ENCODE measurements at places on chromosomes 13 and 19.

DNA sequence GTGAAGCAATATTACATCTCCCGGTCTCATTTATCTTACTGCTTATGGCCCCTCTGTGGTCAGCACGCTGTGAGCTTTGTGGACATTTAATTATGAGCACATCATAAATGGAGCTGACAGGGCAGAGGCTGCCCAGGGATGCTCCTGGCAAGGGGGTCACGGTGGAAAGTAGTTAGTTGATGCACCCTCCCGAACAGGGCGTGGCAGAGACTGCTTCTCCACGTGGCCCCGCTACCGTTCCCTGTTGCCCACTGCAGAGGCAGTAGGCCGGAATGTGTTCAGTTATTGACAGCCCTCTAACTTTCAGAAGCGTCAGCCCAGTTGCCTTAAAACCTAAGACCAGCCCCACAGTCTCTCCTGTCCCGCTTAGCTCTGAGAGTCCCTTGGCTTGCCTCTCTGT lies 180.3 kb upstream of the ZNF507 start:
- no peak for DNase-seq

DNA sequence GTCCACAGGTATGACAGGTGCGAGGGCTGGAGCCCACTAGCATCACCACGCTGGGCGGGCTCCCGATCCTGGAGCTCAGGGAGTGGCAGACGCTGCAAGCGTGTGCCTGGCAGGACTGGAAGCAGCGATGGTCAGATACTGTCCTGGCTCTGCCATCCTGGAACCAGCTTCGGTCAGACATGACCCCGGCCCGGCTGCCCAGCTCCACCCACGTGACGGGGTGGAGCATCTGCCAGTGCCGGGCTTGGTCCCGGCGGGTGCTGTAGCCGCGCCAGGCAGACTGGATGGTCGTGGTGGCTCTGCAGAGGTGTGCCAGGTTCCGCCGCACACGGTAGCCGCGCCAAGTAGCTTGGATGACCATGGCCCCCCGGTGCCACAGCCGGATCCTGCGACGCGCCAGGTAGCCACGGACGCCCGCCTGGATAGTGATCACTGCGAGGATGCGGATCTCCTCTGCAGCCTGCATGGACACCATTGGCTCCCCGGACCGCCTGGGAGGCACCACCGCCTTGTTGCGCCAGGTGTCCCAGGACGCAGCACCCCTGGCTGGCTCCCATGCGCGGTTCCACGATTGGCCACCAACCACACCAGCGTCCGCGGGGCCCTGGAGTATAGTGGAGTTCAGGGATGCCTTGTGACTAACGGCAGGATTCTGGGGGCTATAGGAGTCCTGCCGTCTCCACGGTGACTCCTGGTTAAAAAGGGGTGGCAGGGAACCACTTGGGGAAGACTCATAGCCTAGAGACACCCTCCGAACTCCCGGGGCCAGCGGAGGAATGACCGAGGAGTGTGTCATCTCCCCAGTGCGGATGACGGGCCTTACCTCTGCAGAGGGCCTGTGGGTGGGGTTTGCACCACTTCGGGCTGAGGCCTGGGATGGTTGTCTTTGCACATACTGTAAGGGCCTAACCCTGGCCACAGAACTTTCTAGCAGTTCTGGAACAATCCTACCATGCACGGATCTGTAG lies 16.5 kb downstream of the IQCN start:
- DNase-seq = no peak

GRCh38 chr13:29922281-29922821 lies 71.9 kb upstream of the UBL3 start:
- peak; percentile 10 for DNase-seq

DNA sequence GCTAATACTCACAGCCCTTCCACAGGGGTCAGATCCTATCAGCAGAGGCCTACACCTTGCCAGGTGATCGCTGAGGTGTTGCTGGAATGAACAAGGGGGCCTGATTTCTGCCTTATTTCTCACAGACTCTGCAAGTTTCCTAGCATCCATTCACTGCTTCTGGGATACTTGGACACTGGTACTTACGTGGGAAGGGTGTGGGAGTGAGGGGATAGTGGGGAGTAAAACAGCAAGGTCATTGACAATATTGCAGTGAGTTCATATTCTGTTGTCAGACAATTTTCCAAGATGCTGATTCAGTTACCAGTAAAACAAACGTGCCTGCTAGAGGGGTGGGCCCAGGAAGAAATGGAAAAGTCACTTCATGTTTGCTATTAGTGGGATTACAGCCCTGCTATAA lies 276.5 kb downstream of the SHISA2 start:
- DNase-seq = no peak

DNA sequence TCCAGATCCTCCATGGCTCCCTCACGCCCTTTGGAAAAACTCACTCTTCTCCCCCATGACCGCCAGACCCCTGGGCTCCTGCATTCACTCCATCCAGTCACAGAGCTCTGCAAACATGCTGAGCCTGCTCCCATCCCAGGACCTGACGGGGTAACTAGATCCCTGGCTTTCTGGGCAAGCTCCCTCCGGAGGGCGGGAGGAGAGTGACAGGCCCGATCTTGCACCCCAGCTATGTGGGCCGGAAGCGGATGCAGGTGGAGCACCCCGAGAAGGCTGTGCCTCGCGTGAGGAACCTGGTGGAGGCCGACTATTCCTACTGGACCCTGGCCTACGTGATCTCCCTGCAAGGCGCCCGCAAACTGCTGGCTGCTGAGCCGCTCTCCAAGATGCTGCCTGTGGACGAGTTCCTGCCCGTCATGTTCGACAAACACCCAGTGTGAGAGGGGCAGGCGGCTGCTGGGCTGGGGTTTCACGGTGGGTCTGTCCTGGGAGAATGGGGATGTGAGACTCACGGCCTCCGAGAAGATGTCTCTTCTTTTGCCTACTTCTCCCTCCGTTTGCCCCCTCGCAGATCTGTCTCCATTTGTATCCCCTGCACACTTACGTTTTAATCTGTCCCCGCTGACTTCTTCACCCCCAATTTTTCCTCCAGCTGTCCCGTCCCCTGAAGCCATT lies 25.2 kb downstream of the COLGALT1 start:
- no peak for DNase-seq

DNA sequence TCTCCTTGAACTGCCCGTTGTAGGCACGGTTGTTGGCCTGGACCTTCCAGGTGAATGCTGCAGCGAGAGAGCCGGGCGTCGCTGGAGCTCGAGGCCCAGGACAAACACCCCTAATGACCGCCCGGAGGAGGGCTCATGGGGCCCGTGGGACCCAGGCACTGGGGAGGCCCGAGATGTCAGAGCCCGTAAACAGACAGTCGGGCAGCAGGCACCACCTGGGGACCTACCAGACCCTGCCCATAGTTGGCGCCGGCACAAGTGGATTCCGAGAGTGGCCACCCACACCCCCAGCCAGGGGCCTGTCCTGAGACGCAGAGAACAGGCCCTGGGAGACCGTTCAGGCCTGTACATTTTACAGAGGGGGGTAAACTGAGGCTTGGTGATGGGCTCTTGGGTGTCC lies 2.4 kb downstream of the ATP8B3 start:
- no peak for DNase-seq

- no peak for DNase-seq
Observed at GRCh38 chr13:42266473-42266872, 5.5 kb upstream of the AKAP11 start.

- DNase-seq = no peak
Observed at GRCh38 chr13:73482556-73482955, 423.8 kb downstream of the KLF5 start.

- DNase-seq = no peak
Observed at GRCh38 chr13:51258612-51259548, 36.7 kb downstream of the FAM124A start.

GRCh38 chr19:10643968-10644259 lies 10.2 kb upstream of the ILF3 start:
- no peak for DNase-seq

DNA sequence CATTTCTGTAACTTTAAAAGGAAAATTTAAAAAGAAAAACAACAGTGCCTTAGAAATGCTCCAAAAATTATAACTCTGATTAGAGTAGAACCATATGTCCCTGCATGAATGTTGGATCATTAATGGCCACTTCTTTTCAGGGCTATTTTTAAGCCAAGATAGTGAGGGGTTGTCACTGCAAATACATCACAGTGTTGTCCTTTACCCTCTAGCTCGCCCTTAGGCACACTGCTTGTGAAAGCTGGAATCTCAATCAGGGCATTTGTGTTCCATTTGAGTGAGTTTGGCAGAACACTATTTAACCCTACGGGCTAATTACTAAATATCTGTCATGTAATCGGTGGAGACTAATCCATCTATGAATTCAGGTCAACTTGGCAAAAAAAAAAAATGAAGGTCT lies 212.2 kb downstream of the NHLRC3 start:
- no peak for DNase-seq
